ENCODE measurements at places on chromosomes 7 and 10.

- DNase-seq, result no peak
Observed at GRCh38 chr10:55091691-55092328, 290.8 kb upstream of the PCDH15 start.

DNA sequence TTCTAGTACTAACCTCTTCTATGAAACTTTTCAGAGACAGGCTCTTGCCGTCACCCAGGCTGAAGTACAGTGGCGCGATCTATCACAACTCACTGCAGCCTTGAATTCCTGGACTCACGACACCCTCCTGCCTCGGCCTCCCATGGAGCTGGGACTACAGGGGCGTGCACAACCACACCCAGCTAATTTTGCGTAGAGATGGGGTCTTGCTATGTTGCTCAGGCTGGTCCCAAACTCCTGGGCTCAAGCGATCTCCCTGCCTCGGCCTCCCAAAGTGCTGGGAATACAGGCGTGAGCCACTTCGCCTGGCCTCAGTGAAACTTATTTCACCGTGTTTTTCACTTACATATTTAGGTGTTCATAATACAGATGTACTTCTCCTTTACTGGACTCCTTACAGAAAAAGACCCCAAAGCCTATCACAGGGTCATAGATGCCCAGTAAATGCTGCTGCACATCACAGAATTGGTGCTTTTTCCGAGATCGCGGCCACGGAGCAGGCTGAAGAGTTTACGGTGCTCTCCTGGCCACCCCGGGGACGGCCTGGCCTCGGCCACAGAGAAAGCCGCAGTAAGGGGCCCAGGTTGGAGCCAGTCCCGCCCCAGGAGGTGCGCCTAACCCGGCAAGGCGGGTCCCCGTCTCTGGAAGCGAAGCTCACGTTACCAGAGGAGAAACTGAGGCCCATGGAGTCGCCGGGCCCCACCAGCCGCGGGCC lies 595 bp downstream of the TBL2 start:
- no peak for DNase-seq

DNA sequence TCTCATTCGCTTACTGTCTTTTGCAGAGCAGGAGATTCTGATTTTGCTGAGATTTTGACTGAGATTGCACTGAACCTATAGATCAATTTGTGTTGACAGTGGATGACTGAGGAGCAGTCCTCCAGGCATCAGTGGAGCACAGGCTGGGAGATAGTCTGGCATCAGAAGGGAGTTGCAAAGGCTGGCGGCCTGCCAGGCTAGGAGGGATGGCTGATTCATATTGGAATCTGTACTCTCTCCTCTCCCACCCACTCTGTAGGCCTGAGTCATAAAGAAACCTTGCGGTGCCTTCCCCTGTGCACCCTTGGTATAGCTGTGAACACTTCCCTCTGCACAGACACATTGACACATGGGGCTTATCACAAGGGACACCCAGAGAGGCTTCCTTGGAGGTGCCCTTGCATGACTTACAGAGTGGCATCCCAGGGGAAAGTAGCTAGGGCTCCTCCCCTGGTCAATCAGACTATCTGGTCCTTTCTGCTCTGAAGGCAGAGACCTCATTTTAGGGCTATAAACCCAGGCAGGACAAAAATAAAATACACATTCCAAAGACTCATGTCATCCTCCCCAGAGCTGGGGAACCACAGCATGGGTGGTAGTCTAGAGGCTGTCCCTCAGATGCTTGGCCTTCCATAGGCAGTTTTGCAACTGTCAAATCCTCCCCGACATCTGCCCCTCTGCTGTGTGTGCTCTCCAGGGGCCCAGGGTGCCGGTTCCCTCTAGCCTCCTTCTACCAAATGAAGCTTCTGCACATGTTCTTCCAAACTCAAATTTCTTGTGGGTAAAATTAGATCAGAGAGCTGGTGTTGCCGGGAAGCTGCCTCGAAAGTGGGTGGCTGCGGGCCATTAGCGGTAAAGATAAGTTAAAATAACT lies 37.4 kb upstream of the EEPD1 start:
- DNase-seq, result peak; percentile 93

DNA sequence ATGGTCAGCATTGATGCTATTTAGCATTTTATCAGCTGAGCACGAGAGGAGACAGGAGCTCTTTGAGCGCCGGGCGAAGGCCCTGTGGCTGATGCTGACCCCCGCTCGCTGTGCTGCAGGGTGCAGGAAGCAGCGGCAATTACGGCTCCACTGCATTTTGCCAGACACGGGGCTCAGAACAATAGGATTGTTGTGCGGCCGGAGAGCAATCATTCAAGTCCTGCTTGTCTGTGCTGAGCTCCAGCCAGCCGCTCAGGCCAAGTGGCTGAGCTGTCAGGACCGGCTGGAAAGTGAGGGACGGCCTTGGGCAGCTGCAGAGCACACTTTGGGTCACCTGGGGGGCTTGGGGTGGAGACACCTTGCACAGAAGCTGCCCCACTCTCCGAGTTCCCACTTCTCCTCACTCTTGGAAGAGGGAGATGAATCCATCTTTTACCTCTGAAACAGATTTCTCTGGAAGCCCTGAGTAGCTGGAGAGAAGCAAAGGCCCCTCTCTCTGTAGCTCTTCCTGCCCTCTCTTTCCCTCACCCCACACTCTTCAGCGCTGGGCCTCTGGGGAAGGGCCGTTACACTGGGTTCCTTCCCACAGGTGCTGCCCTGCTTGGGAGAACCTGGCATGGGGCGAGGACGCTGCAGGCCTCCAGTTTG lies 17.3 kb upstream of the ADARB2 start:
- no peak for DNase-seq

DNA sequence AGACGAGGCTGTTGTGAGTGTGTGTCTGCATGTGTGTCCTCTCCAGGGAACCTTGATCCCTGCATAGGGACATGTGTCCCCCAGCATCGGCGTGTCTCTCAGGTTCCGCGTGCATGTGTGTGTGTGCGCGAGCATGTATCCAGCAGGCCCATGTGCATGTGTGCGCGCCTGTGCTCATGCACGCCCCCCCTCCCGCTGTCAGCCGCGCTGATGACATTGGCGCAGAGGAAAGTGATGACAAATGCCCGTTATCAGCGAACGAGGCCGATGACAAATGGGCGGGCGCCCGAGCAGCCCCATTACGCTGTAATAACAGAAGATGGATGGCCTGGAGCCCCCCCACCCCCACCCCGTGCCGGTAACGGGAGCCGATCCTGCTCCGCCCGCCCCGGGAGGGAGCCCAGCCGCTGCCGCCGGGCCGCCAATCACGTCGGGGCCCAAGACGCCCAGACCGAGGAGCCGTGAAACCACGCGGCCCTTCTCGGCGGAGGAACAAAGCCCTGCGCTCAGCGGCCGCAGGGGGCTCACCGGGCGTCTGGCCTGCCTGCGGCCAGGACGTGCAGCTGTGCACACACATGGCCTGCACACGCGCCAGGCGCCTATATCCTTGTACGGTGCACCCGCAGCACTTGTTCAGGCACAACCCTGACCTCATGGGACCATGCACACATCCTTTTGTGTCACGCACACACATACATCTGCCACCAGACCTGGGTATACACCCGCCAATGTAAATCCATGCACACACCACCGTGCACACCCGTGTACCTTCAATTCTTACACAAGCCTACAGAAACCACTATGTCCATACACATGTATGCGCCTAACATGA lies 21.5 kb downstream of the POLL start:
- DNase-seq, result no peak

GRCh38 chr10:57894361-57894760 lies 373.3 kb downstream of the IPMK start:
- no peak for DNase-seq

GRCh38 chr7:22443370-22444180 lies 56.4 kb downstream of the STEAP1B start:
- DNase-seq, result no peak

GRCh38 chr7:151008143-151008510 lies 16.2 kb downstream of the ATG9B start:
- no peak for DNase-seq

DNA sequence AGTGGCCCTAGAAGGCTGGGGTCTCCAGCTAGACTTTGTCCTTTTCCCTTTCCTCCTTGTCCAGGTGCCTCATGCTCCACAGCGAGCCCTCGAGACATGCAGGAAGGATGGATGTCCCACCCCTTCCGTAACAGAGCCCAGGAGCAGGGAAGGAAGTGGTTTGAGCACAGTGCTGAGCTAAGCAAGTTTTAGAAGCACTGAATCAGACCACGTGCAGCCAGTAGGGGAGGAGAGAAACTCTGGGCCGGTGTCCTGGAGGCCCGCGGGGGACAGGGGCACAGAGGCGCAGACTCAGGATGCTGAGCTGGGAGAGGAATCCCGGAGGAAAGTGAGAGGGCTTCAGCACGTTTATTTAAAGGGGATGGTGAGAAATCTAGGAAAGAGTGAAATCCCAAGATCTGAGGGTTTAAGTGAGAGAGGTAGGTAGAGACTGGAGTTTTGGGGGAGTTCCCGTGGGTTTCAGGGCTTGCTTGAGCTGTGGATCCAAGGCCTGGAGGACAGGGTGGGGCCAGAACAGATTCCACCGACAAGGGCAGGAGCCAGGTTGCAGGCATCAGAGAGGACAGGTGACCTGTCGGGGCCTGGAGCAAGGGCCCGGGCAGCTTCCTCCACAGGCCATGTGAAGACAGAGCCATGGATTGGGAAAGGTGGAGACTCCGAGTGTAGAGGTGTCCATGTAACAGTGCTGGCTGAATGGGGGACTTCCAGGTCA lies 4.4 kb upstream of the IRF5 start:
- no peak for DNase-seq

DNA sequence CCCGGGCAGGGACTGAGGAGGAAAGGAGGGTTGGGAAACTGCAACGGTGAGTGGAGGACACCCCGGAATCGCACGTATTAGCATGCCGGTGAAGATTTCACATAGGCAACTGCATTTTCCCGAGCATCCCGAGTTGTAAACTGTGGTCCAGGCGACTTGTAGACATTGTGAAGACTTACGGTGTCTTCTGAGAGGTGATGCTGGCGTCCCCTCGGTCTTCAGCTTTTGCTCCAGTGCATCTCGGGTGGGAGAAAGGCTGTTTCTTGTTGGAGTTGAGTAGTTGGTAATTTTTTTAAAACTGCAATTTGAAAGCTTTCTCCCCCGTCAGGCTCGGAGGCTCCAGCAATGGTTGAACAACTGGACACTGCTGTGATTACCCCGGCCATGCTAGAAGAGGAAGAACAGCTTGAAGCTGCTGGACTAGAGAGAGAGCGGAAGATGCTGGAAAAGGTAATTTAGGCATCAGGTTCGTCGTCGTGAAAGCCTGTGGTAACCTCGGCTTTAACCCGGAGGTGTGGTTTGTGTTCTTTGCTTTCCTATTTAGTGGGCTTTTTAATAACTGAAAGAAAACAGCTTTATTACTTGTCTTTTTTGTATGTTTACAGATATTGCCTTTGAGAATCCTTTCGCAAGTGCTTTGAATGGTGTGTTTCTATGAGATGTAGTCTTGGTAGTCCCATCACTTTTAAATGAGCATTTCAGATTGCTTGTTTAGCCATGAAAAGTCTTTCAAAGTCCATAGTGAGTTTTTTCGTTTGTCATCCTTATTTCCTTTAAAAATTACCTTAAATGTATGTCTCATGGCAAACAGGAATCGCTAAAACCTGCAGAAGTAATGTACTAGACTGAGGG lies 687 bp downstream of the HELLS start:
- DNase-seq, result no peak

DNA sequence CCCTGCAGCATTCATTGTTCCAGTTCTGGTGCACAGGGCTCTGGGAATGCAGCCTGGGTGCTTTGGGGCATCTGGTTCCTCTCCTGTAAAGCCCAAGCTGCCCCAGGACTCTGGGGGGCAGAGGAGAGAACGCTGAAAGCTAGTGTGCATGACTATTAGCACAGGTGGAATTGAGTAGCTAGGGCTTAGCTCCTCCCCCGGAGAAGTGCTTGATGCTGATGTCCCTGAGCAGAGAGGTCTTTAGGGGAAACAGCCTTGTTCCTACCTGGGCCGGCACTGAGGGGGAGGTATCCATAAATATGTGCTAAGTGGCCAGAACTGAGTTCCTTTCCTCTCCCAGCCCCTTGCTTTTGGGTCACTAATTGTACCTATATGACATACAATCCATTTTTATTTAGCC lies 3.9 kb downstream of the ADCY1 start:
- DNase-seq, result no peak

DNA sequence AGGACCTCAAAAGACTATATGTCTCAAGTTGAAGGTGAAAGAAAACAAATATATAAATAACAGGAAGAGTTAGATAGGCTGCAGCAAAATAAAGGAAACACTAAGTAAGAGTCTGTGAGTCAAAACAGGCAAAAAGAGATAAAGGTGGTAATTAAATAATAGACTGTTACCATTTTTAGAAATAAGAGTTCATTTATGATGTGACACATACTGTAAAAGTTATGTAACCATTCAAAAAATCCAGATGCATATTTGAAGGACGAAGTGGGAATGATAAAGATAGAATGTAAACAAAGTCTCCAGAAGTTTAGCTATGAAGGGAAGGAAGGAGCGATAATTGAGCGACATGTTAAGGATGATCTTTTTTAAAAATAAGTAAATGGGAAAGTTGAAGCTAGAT lies 50.5 kb downstream of the HECTD2 start:
- DNase-seq, result no peak

GRCh38 chr10:13168781-13169180 lies 7.4 kb downstream of the MCM10 start:
- no peak for DNase-seq

DNA sequence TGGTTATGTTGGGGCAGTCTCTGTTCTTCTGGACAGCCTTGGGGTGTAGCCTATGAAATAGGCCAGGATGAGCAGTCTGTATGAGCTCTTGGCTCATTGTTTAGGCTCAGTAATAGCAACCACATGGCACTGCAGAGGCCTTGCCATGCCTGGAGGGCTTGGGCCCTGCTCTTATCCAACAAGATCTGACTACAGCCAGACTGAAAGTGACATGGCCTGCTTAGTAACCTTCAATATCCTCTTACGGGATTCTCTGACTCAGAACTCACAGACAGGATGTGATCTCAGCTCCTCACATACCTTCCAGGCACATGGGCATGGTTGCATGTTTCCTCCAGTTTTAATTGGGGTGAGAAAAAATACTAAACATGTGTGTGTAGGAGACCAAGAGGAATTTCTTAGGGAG lies 289.3 kb downstream of the PTEN start:
- peak; percentile 97 for DNase-seq

DNA sequence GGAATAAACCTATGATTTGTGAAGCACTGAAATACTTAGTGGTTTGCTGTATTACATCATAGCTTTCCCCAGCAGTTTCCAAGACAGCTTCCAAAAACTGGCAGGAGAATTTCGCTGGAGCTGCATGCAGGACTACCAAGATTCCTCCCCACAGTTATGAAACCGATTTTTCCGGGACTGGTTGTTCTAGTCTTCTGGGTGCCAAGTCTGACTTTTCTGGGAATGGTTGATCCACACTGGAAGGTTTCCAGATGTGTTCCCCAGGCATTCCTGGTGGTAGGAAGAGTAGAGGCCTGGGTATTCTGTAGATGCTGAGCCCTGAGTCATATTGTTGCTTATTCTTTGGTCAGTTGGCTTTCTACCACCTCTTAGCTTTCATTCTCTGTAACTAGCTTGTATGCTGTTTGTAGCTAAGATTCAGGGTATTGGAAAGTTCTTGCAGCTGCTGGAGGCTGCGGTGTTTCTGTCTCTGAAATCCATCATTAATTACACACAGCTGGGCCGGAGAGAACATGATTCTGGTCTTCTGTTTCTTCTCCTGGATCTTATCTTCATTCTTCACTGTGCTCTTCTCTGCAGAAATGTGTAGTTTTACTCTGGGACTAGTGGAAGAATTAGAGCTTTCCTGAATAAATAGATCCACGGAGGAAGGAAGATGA lies 6.3 kb downstream of the ABCC2 start:
- DNase-seq, result peak; percentile 30

Measured in amniotic stem cell (primary cell).